NCI-H1092 (cell line): ENCODE measurements at places on chromosomes 7 and 10.
A peak's percentile ranks its signal among the peaks of the same experiment; 100 is the strongest.

GRCh38 chr10:26540601-26541000 is 102.5 kb downstream of the APBB1IP start:
- no peak for DNase-seq

GRCh38 chr10:121088524-121088923 is 237.4 kb downstream of the WDR11 start:
- DNase-seq: no peak

DNA sequence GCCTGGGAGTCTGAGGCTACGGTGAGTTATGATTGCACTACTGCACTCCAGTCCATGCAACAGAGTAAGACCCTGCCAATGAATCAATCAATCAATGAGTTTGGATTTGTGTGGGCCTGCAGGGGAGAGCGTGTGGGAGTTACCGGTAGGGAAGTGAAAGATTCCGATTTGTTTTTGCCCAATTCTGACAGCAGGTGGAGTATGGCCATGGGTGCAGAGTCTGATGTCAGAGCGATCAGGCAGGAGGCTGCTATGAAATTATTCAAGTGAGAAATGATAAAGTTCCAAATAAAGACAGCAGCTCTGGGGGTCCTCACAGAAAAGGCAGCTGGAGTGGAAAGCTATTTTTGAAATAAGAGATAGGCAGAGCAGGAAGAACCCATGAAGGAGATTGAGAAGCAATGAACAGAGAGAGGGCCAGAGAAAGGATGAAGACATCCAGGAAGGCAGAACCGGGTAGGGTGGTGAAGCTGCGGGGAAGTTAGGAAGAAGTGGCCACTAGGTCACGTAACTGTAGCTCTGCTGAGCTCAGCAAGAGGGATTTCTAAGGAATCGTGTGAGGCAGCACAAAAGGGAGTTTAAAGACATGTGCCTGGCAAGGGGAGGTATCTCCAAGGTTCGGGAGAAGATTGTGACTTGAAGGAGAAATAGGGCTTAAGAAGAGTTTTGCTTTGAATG is 93.7 kb upstream of the NMT2 start:
- DNase-seq: no peak

GRCh38 chr7:21923658-21924057 is 22.0 kb downstream of the CDCA7L start:
- DNase-seq: peak; percentile 68

DNA sequence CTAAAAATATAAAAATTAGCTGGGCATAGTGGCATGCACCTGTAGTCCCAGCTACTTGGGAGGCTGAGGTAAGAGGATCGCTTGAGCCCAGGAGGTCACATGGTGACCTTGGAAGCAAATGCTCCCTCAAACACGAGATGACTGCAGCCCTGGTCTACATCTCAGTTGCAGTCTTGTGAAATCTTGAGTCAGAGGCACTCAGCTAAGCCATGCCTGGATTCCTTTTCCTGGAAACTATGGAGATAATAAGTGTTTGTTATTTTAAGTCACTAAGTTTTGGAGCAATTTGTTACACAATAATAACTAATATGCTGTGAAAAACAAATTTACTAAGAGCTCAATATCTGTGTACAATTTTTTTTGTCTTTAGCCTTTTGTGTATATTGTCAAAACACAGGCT is 284.3 kb upstream of the KAT6B start:
- no peak for DNase-seq

DNA sequence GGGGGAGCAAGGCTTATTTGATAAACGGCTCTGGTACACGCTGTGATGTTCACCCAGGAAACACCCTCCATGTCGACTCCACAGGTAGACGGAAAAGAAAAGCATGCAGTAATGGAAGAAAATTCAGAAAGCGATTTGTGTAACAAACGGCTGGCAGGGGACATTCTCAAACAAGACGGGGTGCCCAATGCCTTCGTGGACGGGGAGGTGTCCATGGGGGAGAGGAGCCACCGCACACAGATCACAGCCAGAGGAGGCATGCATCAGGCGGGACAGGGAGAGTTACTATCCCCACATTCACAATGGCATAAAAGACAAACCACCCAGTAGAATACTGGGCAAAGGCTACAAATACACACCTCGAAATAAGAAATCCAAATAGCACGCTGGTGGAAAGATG is 20.1 kb downstream of the CNPY1 start:
- DNase-seq: no peak

DNA sequence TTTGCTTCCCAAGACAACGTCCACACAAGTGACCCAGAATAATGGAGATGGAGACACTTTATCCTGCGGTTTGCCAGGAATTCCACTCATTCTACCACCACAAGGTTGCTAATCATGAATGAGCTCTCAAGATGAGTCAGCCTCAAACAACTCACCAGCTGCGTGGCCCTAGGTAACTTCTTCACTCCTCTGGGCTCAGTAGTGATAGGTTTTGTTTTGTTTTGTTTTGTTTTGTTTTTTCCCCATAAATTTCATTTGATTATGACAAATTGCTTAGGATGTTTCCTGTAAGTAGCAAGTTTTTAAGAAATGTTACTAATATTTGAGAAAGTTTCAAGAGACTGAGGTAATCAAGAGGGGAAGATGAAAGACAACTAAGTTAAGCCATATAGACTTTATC is 286.8 kb downstream of the PARD3 start:
- DNase-seq: no peak

DNA sequence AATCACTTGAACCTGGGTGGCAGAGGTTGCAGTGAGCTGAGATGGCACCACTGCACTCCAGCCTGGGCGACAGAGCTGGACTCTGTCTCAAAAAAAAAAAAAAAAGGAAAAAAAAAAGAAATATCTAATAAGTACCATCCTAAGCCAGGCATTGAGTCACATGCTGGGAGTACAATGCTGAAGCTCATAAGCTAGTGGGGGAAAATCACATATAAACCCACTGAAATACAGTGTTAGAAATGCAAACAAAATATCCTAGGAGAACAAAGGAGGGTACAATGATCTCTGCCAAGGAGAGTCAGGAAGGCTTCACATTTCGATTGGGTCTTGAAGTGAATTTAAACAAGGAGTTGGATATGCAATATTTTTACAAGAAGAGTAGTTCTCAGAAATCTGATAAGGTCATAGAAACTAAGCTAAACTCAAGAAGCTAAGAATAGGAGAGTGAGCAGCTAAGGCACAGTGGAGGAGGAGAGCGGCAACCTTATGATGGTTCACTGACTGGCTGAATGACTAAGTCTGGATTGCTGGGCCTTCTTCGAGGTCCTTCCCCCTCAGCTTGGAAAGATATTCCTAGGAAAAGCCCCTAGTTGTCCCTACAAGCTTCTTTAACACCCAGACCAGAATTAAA is 115.5 kb downstream of the PHTF2 start:
- no peak for DNase-seq

- DNase-seq: no peak
These were observed 692 bp downstream of the NEURL1 start for GRCh38 chr10:103493916-103494877.

DNA sequence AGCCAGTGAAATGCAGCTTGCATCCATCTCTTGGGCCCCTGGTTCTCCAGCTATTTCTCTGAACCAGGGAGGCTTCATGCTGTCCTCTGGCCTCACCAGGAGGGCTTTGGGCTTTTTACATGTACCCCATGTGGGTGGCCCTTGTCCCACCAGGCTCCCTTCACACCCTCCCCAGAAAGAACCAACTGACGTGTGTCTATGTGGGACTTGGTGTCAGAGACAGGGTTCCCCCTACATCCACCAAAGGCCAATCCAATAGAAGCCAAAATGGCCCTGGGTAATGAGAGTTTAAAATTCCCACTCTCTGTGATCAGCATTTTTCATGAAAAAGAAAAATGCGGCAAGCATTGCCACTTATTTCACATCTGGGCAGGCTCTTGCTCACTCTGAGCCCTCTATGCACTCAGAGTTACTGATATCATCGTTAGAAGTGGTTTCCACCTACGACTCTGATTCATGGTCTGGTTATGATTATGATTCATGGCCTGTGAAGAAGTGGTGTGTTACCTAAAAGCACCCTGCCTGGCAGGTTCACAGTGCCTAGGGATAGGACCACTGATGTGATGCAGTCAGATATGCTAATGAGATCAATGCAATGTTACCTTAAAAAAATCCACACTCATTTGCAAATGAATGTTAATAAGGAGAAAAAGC is 133.5 kb downstream of the BUB3 start:
- no peak for DNase-seq

- no peak for DNase-seq
These were observed 688 bp downstream of the ORAI2 start for GRCh38 chr7:102434039-102434486.

- DNase-seq: no peak
These were observed 225.9 kb upstream of the INHBA start for GRCh38 chr7:41928781-41929180.

GRCh38 chr7:12805518-12805928 is 118.1 kb downstream of the ARL4A start:
- no peak for DNase-seq

DNA sequence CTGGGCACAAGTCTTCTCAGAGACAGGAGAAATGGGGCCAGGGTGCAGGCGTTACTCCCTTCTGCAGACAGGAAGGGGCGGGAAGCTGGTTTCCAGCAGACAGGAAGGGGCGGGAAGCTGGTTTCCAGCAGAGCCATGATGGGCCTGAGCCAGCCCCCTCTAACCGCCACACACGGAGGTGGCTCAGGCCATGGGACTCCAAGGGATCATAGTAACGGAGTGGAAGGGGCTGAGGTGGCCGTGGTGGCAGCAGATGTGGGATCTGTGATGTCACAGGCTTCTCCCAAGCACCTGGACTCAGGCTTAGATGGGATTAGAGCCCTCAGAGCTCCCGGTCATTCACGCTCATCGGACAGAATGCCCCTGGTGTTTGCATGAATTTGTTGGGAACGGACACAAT is 177.8 kb downstream of the USP6NL start:
- no peak for DNase-seq

GRCh38 chr7:16604054-16604453 is 41.5 kb downstream of the ANKMY2 start:
- no peak for DNase-seq

DNA sequence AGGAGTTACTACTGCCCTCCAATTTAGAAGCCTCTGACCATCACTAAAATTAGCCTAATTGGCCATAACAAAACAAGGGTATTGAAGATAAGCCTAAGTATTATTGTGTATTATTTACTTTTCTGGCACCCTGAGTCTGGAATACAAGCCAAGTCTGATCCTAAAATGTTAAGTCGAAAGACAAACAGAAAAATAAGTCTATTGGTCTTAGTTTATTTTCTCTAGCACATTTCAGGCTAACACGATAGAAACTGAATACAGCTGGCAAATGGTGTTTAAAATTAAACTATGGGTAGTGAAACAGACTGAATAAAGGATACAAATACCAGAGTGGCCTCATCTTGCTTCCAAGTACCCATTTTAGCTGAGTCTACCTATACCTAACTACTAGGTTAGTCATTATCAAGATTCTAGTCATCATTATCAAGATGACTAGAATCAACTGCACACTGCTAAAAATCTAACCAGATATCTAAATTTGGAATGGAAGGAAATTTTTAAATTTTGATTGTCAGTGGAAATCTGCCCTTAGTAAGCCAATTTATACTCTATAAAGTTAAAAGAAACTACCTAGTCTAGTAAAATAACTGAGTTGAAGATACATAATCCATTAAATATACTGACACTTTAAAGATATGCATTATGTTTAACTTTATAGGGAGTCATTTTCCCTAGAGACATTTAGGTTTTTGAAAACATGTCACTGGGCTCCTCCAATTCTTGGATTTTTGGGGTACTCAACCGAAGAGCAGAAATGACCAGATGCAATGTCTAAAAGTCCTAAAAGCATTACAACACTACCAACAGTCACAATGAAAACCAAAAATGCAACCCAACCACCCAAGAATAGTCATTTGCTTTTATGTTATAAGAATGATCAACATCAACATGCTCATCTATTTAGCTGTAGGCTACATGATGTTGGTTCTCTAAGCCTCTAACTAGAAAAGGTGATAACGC is 80.9 kb downstream of the NT5C2 start:
- DNase-seq: no peak

GRCh38 chr10:110820321-110820814 is 51.4 kb upstream of the PDCD4 start:
- peak; percentile 21 for DNase-seq

DNA sequence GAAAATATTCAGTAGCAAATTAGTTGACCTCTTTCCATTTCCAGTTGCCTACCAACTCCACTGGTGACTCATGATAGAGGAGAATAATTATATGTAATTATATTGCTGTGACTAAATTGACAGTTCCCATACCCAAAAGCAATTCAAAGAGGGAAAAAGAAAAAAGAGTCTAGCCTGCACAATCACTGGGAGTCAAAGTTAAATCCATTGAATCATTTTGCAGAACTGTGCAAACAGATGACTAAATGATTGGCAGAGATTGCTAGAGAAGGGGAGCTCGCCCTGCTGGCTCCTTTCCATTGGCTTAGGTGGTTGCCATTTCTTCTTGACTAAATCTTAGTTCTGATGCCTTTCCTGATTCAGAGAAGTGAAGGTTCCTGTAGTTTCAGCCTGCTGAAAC is 1228.6 kb upstream of the SORCS1 start:
- no peak for DNase-seq

DNA sequence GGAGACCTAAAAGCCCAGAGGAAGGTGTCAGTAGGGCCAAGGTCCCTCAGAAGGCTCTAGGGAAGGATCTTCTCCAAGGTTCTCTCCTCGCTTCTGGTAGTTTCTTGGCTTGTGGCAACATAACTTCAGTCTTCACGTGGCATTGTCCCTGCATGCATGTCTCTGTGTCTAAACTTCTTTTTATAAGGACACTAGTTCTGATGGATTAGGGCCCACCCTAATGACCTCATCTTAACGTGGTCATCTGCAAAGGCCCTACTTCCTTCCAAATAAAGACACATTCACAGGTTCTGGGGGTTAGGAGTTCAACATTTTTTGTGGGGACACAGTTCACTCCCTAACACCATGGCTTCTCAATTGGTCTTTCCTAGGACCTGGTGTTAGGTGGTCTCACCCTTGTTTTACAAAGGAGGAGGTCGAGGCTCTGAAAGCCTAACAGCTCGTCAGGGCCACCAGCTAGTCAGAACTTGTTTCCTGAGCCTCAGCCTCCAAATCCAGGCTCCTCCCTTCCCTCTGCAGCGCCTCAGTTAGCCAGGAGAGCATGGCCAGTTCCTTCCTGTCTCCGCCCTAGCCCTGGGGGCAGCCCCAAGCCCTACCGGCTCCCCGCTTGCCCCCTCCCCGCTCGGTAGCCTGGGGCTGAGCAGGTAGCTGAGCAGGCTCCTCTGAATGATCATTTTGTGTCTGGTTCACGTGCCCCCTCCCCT is 109.7 kb upstream of the PPIF start:
- DNase-seq: no peak

DNA sequence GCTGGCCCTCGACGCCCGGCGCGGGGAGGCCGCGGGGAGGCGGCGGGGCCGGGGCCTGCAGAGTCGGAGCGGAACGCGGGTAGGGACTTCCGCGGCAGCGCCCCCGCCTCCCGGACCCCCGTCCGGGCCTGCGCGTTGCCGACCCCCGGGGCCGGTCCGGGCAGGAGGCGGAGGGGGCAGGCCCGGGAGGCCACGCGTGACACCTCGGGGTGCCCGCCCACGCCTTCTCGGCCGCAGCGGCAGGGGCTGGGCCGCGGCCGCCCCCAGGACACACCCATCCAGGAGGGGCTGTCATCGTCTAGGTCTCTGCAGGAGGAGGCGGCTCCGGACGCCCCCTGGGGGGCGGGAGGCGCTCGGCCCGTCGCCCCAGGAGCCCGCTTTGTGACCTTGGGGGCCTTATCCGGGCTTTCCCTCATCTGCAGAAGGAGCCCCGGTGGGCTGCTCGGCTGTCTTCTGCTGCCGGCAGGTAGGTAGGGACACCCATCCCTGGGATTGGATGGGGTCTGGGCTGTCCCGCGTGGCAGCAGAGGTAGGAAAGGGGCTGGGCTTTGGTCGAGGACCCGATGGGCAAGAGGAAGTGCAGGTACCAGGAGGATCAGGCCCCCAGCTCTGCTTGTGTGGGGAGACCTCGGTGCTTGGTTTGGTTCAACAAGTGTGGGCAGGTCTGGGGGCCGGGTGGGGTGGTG is 569 bp downstream of the ZNF316 start:
- peak; percentile 18 for DNase-seq
